ENCODE measurements at places on chromosomes 5 and 9.

DNA sequence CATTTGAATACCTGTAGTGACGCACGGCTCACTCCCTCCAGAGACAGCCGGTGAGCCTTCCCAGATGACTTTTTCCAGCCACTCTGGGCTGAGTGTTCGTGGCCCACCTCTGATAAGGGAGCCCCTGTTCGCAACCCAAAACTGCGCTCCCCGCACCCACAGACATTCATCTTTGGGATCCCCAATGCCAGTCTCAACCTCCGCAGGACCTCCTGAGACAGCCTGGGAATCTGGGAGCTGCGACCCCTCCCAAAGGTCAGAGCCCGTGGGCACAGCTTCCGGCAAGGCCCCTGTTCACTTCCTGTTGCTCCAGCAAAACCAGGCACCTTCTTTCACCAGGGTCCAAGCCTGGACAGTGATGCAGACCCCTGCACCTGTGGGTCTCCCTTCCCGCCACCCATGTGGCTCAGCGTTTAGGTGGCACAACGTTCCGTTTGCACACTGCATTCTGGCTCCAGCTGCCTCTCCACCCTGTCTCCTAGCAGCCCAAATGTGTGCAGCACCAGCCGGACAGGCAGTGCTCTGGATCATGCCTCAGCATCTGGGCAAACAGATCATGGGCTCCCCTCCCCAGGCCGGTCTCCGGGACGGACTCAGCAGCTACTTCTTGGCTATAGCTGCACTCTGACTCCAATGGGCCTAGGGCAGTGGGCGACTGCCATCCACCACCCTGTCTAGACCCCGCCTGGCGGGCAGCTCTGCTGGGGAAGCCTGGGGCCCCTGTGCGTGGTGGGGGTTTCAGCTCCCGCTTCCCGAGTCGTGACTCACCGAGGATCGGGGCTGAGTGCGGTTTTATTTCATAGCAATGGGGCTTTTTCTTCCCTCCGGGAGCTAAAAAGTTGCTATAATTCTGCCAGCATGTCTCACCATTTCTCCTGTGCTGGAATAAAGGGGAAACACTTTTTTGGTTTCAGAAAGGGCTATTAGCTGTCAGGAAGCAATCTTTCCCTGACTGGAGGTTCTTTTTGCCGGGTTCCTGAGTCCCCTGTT is 156.0 kb downstream of the OLFM1 start:
- no peak for DNase-seq

DNA sequence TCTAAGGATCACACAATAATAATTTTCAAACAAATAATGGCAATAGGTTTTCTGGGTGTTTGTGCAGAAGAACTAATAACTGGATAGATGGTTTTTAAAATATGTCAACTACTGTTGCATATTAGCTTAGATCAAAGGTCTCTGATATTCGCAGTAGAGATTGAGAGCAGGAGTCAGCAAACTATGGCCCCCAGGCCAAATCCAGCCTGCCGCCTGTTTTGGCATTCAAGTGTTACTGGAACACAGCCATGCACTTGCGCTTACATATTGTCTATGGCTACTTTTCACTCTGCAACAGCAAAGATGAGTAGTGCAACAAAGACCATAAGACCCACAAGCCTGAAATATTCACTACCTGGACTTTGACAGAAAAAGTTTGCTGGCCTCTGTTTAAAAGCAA is 260.8 kb downstream of the GRIA1 start:
- no peak for DNase-seq

DNA sequence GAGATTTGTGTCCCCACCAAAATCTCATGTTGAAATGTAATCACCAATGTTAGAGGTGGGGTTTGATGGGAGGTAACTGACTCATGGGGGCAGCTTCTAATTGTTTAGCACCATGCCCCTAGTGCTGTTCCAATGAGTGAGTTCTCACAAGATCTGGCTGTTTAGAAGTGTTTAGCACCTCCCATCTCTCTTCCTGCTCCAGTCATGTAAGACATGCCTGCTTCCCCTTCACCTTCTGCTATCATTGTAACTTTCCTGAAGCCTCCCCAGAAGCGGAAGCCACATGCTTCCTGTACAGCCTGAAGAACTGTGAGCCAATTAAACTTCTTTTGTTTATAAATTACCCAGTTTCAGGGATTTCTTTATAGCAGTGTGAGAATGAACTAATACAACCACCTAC is 170.5 kb downstream of the NDUFS4 start:
- DNase-seq, result no peak

GRCh38 chr5:109654455-109654854 is 35.3 kb upstream of the MAN2A1 start:
- no peak for DNase-seq

DNA sequence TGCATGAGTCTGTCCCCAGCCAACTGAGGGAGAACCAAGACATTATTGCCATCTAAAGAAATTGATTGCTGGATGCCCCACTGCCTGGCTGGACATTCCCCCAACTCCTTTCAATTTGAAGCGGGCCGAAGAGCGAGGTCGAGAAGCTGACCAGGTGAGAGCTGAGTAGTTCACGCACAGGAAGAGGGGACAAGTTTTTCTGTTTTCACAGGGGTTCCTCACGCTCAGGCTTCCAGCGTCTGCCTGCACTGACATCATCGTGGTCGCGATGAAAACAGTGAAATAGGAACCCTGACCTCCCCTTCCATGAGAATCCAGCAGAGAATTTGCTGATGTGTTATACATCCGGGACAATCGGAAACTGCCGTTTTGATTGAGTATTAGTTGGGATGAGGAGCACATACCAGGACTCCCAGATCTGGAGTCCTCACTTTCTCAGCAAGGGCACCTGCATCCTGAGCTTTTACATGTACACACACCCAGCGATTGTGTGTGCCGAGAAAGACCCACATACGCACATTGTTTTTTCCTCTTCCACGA is 3.1 kb upstream of the DMRT3 start:
- DNase-seq, result no peak

DNA sequence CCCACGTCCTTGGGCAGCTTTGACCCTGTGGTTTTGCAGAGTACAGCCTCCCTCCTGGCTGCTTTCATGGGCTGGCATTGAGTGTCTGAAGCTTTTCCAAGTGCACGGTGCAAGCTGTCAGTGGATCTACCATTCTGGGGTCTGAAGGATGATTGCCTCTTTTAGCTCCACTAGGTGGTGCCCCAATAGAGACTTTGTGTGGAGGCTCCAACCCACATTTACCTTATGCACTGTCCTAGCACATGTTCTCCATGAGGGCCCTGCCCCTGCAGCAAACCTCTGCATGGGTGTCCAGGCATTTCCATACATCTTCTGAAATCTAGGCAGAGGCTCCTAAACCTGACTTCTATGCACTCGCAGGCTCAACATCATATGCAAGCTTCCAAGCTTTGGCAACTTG is 644.2 kb upstream of the CDH9 start:
- no peak for DNase-seq

DNA sequence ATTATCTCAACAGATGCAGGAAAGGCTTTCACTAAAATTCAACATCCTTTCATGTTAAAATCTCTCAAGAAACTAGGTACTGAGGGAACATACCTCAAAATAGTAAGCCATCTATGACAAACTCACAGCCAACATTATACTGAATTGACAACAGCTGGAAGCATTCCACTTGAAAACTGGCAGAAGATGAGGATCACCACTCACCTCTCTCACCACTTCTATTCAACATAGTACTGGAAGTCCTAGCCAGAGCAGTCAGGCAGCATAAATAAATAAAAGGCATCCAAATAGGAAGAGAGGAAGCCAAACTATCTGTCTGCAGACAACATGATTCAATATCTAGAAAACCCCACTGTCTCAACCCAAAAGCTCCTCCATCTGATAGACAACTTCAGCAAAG is 203.6 kb upstream of the GRAMD2B start:
- DNase-seq, result no peak

GRCh38 chr5:9212605-9213004 is 333.3 kb downstream of the SEMA5A start:
- DNase-seq, result no peak

GRCh38 chr9:127397646-127398274 is 791 bp downstream of the SLC2A8 start:
- no peak for DNase-seq
